Endodermal cell (in vitro differentiated cells): ENCODE measurements at places on chromosomes 1 and 21. TPM values are rescaled to one million over a fixed set of nuclear protein-coding genes. Genes with fewer than 3 reads are reported as not detected.
A peak's percentile ranks its signal among the peaks of the same experiment; 100 is the strongest.

Gene MCOLN2
- total RNA-seq, result 0.29 and 0.54 TPM in 2 replicates

GRCh38 chr1:203126866-203127665 lies 460 bp upstream of the ADORA1 start:
- H3K27me3 ChIP-seq, result peaks cover 8% of the 10 kb centered on the region
- peak overlapping the region; percentile 86 for H3K4me3 ChIP-seq
- H3K4me1 ChIP-seq, result peaks cover 11% of the 10 kb centered on the region
- H3K27ac ChIP-seq, result no peak overlapping the region

GRCh38 chr1:78284354-78284753 lies 206.4 kb upstream of the PTGFR start:
- H3K27me3 ChIP-seq, result no peaks in the 10 kb centered on the region
- no peak for DNase-seq
- no peak overlapping the region for H3K27ac ChIP-seq
- no peak overlapping the region for H3K4me3 ChIP-seq

GRCh38 chr1:212565571-212566305 lies 42.8 kb upstream of the ATF3 start:
- no peaks in the 10 kb centered on the region for H3K36me3 ChIP-seq
- no peaks in the 10 kb centered on the region for H3K4me1 ChIP-seq
- H3K4me3 ChIP-seq, result no peak overlapping the region
- H3K27me3 ChIP-seq, result peaks cover 26% of the 10 kb centered on the region

GRCh38 chr1:65256860-65257708 lies 52.3 kb upstream of the DNAJC6 start:
- peaks cover 7% of the 10 kb centered on the region for H3K36me3 ChIP-seq
- H3K27me3 ChIP-seq, result no peaks in the 10 kb centered on the region
- DNase-seq, result no peak
- peak overlapping the region; percentile 98 for H3K4me3 ChIP-seq

DNA sequence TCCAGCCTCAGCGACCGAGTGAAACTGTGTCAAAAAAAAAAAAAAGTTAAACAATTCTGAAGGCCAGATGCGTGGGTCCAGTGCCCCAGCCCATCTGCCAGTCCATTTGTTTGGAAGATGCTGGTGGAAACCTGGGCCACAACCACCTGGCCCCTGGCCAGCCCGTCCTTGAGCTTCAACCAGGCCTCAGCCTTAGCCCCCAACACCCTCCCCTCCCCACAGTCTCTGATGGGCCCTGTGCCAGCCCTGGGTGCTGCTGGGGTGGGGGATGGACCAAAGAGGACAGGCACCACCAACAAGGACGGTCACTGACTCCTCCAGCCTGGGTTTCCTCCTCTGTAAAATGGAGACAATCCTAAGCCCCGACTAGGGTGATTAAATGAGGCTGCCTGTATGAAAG lies 19.6 kb upstream of the PLEKHG5 start:
- no peaks in the 10 kb centered on the region for H3K4me1 ChIP-seq
- H3K27ac ChIP-seq, result no peak overlapping the region
- H3K36me3 ChIP-seq, result no peaks in the 10 kb centered on the region
